Fibroblast of lung (primary cell): ENCODE measurements at places on chromosomes 16 and 17. TPM values are rescaled to one million over a fixed set of nuclear protein-coding genes. Genes with fewer than 3 reads are reported as not detected.
A peak's percentile ranks its signal among the peaks of the same experiment; 100 is the strongest.

NPW gene
- 0.26 and 0.99 TPM in 2 replicates for total RNA-seq

GRCh38 chr17:8986295-8986694 lies 20.8 kb upstream of the PIK3R5 start:
- no peak for DNase-seq

GRCh38 chr17:61368049-61368831 lies 31.4 kb upstream of the TBX2 start:
- no peak for DNase-seq

LGALS9B gene
- not detected in 2 replicates for total RNA-seq

ZG16 gene
- not detected in 2 replicates for total RNA-seq

- no peak for DNase-seq
These were observed 58.3 kb downstream of the TNRC6C start for GRCh38 chr17:78016852-78017251.

DNA sequence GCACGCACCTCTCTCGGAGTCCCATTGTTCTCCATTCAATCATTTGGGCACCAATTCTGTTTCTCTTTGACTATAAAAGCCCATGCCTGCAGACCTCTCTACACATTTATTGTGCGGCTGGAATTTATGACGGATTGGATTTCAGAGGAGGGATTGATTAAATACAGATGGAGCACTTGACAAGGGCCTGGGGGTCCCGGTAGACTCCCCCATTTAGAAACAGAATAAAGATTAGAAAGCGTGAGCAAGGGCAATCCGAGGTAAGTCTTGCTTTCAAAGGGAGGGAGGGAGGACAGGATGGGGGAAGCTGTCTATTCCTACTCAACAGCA lies 15.1 kb upstream of the PITPNM3 start:
- DNase-seq, result no peak

GRAPL gene
- under 0.01 and 0.17 TPM in 2 replicates for total RNA-seq

DNA sequence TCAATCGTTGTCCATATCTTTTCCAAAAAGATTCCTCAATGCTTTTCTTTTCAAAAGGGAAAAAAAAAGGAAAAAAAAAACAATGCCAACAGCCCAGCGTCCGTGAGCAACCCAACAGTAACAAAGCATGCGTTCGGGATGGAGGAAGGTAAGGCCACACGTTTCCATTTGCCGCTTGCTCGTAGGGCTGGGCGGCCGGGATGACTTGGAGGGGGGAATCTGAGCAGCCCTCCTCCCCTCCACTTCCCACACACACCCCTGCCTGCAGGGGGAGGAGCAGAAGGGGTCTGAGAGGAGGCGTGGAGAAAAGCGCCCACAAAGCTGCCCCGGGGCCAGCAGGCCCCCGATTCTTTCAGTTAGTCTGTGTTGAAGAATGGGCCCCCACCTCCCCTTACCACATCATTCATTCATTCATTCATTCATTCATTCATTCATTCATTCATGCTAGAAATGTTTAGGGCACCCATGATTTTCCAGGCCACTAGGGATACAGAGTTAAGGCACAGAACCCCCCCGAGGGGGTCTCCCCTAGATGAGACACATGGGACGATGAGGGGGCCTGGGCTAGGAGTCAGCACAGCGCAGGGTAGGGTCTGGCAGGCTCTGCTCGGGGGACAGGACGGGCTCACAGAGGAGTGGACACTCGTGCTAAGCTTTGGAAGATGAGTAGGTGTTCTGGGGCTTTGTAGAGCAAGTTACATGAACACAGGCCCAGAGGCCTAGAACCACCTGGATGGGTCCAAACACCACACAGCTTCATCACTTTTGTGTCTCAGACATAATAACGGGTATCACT lies 10.9 kb upstream of the TBX2 start:
- no peak for DNase-seq

- no peak for DNase-seq
These were observed 17.4 kb upstream of the MPRIP start for GRCh38 chr17:17024778-17025300.

MPHOSPH6 gene
- 19.5 and 30.4 TPM in 2 replicates for total RNA-seq

DNA sequence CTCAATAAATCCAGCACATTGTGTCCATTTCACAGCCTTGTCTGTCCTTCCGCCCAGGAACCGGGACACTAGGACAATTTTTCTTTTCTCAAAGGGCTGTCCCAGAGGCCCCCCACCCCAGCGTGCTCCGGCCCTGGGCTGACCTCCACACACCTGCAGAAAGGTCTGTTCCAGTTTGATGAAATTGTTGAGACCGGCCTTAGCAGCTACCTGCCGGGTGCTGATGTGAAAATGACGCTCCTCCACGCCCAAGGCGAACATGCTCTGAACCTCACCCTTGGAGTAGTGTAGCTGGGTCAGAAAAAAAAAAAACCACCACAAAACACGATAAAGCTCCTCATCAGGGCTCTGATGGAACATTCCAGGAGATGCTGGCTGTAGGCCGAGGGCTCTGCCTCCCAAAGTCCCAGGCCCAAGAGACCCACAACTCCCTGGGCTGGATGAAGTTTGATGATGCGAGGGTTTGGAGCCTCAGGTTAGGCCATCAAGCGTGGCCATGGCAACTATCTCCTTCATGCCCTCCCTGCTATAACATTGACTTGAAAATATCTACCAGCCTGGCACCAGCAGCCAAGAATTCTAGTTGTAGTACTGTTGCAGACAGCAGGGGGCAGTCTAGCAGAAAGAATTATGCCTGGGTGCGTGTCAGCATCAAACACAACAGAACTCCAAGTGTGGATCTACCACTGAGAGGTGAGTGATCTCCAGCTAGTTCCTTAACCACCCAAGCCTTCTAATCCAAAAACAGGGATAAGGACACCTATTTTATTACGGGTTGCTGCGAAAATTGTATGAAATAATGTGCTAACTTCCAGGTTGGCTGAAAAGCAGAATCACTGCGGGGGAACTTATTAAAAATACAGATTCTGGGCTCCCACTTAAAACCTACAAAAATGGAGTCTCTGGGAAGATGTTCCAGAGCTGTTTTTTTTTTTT lies 62.1 kb downstream of the RMI2 start:
- peak; percentile 55 for DNase-seq

DNA sequence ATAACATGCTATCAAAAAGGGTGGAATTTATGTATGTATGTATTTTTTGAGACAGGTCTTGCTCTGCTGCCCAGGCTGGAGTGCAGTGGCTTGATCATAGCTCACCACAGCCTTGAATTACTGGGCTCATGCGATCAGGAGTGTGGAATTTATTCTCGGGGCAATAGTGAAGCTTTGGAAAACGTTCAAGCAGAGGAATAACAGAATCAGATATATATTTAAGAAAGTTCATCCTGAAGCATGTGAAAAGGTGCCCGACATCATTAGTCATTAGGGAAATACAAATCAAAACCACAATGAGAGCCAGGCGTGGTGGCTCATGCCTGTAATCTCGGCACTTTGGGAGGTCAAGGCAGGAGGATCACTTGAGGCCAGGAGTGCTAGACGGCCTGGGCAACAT lies 7.7 kb upstream of the ITGAE start:
- peak; percentile 82 for DNase-seq

B4GALNT2 gene
- under 0.01 TPM in 1 of 2 replicates, not detected in the other for total RNA-seq

UTS2R gene
- not detected in 2 replicates for total RNA-seq

GRCh38 chr17:77470800-77471733 lies 330.3 kb downstream of the SEC14L1 start:
- peak; percentile 70 for DNase-seq

GRCh38 chr17:41322094-41322902 lies 6.8 kb upstream of the KRTAP17-1 start:
- DNase-seq, result peak; percentile 62

GRCh38 chr17:77002103-77003045 lies 134.2 kb downstream of the MGAT5B start:
- DNase-seq, result peak; percentile 58

IRX6 gene
- total RNA-seq, result not detected in 2 replicates

DNA sequence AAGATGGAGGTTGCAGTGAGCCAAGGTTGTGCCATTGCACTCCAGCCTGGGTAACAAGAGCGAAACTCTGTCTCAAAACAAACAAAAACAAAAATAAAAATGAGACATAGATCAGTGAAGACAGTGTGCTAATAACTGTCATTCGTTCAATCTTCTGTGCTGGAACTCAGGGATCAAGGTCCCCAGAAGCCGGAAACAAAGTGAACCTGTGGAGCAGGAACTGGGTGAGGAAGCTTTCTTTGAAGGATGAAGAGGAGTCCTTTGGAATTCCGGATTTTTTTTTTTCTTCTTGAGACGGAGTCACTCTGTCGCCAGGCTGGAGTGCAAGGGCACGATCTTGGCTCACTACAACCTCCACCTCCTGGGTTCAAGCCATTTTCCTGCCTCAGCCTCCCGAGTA lies 2.1 kb upstream of the SLC2A4 start:
- no peak for DNase-seq

GP1BA gene
- not detected in 2 replicates for total RNA-seq

POLR2C gene
- total RNA-seq, result 105 and 106 TPM in 2 replicates

DNA sequence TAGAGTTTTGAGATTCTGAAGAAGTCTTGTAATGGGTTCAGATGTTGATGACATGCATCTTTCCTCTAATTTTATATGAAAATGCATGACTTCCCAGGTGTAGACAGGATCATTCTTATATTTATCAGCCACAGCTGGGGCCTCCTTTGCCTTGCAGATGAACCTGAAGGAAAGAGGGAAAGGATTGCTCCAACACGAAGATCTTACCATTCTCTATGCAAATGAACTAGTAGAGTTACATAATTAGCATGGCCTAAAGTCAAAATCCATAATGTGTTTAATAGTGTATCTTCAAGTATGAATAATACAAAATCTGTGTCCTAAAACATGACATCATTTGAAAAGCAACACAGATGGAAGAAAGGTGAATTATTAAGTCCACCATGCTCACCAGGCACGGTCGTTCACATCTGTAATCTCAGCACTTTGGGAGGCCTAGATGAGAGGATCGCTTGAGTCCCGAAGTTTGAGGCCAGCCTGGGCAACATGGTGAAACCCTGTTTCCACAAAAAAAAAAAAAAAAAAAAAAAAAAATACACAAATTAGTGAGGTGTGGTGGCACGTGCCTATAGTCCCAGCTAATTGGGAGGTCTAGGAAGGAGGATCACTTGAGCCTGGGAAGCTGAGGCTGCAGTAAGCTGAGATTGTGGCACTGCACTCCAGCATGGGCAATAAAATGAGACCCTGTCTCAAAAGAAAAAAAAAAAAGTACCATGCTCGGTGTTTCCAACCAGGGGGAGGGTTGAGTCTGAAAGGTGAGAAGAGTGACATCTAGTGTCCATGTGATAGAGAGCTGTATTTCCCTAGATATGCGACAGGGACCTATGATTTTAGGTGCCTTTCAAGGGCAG lies 6.3 kb downstream of the VWA3A start:
- DNase-seq, result peak; percentile 34

TMIGD1 gene
- total RNA-seq, result not detected in 2 replicates

TCAP gene
- total RNA-seq, result 0.17 and 0.26 TPM in 2 replicates

ALDH3A1 gene
- under 0.01 and 0.17 TPM in 2 replicates for total RNA-seq

FSCN2 gene
- total RNA-seq, result 1.5 and 2.0 TPM in 2 replicates

DNA sequence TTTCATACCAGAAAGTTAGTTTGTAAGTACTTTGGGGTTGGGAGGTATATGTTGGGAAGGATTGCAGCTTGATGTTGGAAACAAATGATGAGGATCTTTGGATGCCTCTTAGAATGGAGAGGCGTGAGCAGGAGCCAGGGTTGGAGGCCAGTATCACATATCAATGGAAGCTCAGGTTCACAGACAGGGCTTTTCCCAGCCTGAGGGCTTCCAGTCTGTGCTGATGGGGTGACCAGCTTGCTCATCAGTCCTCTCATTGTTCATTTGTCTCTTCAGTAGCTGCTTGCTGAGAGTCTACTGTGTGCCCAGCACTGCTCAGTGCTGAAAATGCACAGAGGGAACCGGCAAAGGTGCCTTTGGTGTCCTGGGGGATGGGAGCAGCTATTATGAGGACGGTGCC lies 5.8 kb downstream of the DNAAF1 start:
- DNase-seq, result no peak

DNA sequence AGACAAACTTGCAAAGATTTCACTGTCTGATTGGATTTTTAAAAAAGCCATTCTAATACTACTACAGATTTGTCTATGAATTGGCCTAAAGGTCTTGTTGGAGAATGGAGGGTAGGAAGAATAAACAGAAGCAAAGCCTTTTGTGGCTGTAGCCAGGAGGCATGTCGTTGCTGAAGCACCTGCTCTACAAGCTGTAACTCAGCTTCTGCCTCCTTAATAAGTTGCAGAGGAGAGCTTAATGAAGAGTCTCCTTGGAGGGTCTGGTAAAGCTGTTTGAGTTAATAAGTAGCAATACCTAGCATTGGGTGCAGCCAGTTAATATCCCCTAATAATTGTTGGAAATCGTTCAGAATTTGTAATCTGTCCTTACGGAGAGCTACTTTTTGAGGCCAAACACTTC lies 10.0 kb upstream of the ZNF689 start:
- DNase-seq, result no peak

- DNase-seq, result no peak
These were observed 10.6 kb upstream of the CPHXL2 start for GRCh38 chr16:75687361-75687760.
